Spleen (tissue), 13 donors: ENCODE measurements at places on chromosomes 7 and 10. TPM values are rescaled to one million over a fixed set of nuclear protein-coding genes. Genes with fewer than 3 reads are reported as not detected.

The LRRTM3 gene
- total RNA-seq, result not detected

The IKZF1 gene
- 260 TPM for total RNA-seq

GRCh38 chr10:1573981-1574380, 163.3 kb downstream of the ADARB2 start:
- DNase-seq, result no peak
- H3K4me3 ChIP-seq, result no peak overlapping the region
- H3K36me3 ChIP-seq, result no peaks in the 10 kb centered on the region
- H3K27me3 ChIP-seq, result no peaks in the 10 kb centered on the region

- no peak overlapping the region for H3K27ac ChIP-seq
- no peak overlapping the region for H3K4me3 ChIP-seq
- peaks cover 16% of the 10 kb centered on the region for H3K4me1 ChIP-seq
- no peaks in the 10 kb centered on the region for H3K27me3 ChIP-seq
Observed at GRCh38 chr10:92737484-92737883, 47.7 kb downstream of the HHEX start.

The NXPH1 gene
- total RNA-seq, result not detected

DNA sequence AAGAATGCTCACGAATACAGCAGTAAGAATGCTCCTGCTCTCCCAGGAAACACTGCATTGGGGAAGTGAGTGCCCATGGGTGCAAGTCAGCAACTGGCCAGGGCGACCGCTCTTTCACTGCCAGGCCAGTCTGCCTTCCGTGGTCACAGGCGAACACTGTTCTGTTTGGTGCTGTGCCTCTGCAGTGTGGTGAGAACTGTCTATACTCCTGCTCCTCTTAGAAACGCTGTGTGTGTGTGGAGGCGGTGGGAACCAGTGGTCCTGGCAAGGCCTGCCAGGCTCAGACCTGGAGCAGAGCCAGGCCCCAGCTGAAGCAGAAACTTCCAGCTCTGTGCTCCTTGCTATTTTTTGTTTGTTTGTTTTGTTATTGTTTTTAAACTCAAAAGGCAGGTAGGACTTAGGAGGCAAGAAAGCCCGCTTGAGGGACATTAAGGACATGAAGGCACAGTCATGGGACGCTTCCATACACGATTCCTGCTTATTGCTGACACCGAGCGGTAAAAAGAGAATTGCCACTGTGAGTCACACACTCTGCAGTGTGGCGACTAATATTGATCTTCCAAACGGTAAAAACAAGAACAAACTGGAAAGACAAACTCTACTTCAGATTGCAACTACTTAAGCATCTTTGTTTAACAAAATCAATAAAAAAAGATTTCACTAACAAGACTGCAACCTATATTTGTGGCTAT, 430.8 kb downstream of the DNAJB6 start:
- H3K27ac ChIP-seq, result no peak overlapping the region
- no peak overlapping the region for H3K4me3 ChIP-seq
- H3K27me3 ChIP-seq, result no peaks in the 10 kb centered on the region

The TAS2R38 gene
- not detected for total RNA-seq

DNA sequence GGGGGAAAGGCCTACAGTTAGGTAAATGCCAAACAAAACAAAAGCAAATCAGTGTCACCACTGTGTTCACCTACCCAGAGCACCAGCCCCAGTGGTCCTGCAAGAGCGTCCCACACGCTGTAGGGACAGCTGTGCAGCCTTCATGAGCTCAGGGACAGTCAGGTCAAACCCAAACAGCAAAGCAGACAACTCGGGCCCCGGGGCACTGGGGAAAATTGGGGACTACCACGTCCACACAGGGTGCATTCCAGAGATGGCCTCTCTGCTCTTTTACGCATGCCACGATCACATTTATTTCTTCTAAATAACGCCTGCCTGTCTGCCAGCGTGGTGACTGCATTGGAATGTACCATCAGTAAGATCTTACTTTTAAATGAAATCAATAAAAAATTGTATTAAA, 21.7 kb downstream of the EBF3 start:
- H3K4me3 ChIP-seq, result no peak overlapping the region
- H3K4me1 ChIP-seq, result no peaks in the 10 kb centered on the region
- H3K36me3 ChIP-seq, result no peaks in the 10 kb centered on the region
- peaks cover 58% of the 10 kb centered on the region for H3K27me3 ChIP-seq
- peak; percentile 56 for DNase-seq

DNA sequence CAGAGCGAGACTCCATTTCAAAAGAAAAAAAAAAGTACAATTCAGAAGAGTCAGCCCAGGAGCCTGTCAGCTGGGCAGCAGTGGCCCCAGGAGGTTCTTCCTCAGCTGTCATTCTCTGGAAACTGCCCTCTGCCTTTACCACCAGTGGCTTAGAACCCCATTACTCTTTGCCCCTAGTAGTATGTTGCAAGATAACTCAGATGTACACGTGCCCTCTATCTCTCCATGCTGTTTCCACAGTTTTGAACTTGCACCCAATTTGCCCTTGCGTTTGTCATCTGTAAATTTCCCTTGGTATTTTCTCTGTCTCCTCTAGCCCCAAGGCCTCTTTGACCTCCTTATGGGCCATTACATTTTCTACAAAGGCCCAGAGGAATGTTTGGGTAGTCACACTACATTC, 56.7 kb upstream of the PRKAR2B start:
- no peak overlapping the region for H3K4me3 ChIP-seq
- H3K36me3 ChIP-seq, result no peaks in the 10 kb centered on the region
- H3K27ac ChIP-seq, result no peak overlapping the region
- no peak for DNase-seq
- no peaks in the 10 kb centered on the region for H3K4me1 ChIP-seq

The CDNF gene
- 2.5 TPM for total RNA-seq

The HOXA13 gene
- total RNA-seq, result not detected

The XRCC2 gene
- 1.1 TPM for total RNA-seq

DNA sequence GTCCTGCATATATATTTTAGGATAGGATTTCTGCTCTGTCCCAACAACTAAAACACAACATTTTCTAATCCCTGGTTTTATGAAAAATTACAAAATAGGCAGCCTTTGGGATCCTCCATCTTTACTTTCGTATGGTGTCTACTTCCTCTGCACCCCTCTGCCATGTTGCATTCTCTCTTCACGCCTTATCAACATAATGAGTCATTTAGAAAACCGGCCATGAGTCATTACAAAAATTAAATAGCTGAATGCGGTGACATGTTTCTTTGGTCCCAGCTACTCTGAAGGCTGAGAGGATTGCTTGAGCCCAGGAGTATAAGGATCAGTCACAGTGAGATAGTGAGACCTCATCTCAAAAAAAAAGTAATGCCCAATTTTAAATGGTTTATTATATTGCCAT, 148.1 kb upstream of the CELF2 start:
- no peak overlapping the region for H3K4me3 ChIP-seq
- no peaks in the 10 kb centered on the region for H3K27me3 ChIP-seq
- H3K4me1 ChIP-seq, result no peaks in the 10 kb centered on the region
- no peak for DNase-seq
- H3K36me3 ChIP-seq, result no peaks in the 10 kb centered on the region
